CD4-positive, alpha-beta T cell treated with Interleukin-12 subunit alpha and Interleukin-12 subunit beta, for 1 hour (primary cell): ENCODE measurements at places on chromosomes 6 and 20.

DNA sequence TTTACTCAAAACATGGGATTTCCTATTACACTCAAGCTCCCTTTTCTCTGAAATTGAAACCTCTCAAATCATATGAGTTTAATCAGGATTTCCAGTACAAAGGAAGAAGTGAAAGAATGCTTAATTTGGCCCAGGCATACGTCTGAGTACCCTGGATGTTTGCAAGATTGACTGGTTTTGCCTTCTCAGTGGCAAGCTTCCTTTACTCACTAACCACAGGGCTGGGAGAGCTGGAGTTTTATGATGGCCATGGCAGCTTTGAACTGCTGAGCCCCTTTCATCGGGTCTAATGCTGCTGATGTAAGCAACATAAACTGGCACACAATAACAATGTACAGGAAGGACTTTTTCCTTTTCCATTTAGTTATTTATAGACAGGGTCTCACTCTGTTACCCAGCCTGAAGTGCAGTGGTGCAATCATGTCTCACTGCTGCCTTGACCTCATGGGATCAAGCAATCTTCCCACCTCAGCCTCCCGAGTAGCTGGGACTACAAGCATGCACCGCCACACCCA lies 194.8 kb downstream of the SLC35F1 start:
- DNase-seq: no peak

DNA sequence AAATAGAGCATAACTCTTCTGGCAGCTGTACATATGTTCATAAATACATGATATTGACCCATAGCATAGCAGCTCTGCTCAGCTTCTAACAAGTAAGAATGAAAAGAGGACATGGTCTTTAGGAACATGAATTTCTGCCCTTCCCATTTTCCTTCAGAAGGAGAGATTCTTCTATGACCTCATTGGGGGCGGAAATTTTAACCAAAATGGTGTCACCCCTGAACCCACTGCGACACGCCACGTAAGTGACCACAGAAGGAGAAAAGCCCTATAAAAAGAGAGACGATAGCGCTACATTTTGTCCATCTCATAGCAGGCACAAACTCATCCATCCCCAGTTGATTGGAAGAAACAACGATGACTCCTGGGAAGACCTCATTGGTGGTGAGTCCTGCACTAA lies at the start of gene IL17A:
IL17A (plus strand) TSS at position 301 of the 400 bp plus-strand sequence; CDS start at position 358, 57 bp downstream.
- no peak for DNase-seq

DNA sequence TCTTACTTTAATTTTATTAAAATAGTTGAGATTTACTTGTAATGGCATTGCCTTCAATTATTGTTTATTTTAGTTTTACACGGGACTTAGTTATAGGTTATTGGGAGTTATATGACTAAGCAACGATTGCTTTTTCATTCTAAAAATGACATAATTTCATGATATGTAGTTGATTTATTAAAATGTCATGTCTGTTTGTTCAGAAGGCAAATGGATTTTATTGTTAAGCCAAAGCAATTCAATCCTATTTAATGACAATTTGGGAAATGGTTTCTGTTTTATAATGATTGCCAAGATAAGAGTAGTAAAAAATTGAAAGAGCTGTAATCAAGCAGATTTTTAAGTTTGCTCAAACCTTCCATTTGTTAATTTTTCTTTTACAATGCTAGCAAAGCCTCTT lies 74.7 kb downstream of the PHACTR2 start:
- DNase-seq: no peak

- DNase-seq: no peak
These were observed 553.4 kb upstream of the CITED2 start for GRCh38 chr6:139927742-139928305.

DNA sequence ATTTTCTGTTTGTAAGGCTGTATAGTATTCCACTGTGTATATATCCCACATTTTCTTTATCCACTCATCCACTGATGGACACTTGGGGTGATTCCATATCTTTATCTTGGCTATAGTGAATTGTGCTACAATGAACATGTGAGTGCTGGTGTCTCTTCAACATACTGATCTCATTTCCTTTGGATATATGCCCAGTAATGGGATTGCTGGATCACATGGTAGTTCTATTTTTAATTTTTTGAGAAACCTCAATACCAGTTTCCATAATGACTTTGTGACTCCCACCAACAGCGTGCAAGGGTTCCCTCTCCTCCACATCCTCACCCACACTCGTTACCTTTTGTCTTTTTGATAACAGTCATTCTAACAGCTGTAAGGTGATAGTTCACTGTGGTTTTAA lies 166.0 kb downstream of the ARHGAP18 start:
- DNase-seq: no peak

DNA sequence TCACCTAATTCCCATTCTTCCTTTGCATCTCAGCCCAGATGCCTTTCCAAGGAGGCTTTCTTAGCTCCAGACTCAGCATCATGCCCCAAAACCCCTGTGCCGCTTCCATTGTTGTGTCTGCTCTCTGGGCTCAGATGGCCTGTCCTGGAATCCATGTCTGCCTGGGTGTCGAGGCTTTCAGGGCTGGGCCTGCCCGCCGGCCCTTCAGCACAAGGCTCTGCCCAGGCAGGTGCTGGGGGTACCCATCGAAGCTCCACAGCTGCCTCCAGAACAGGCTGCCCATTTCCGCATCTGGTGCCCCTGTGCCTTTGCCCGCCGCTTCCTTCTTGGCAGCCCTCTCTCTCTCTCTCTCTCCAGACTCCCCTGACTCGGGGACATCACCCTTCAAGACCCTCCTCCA lies 1.2 kb downstream of the CPXM1 start:
- no peak for DNase-seq

DNA sequence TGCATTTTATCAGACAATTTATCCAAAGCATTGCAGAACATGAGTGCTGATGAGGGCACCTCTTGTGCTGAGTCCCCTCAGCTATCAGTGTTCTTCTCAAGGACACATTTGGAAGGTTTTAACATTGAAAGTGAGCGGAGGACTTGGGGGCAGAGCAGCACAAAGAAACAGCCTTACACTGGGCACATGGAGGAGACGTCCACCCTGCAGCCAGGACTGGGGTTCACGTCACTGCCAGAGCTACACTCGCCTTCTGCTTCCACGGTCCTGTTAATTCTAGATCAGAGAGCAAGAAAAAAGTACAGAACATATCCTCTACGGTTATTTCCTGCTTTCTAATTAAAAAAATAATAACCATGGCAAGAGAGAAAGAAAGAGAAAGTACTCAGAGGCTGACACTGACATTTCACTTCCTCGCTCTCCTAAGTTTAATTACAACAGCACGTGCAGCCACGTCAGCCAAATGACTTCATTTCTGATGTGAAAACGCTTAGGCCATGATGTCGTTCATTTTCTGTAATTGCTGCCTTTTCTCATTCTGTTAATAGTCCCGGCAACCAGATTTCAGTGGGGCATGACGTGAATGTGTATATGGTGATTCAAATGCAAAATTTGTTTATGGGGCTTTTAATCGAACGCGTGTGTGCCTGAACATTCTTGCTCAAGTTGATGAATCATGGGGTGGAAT lies 5.1 kb downstream of the PRND start:
- peak; percentile 50 for DNase-seq

DNA sequence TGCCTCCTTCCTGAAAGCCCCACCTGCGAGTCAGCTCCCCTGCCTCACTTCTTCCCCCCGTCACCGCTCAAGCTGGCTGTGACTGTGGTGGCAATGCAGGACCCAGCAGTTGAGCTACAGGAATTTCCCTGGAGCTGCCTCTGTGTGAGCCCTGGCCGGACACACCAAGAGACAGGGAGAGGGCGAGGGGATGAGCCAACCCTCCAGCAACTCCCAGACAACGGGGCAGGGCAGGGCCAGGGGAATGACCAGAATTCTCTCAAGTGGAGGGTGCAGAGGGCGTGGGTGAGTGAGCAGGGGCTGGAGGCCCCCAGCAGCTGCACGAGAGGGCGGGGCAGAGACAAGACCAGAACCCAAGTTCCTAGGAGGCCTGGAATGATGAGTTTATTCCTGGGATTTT lies 4.9 kb upstream of the ARFGAP1 start:
- DNase-seq: no peak

DNA sequence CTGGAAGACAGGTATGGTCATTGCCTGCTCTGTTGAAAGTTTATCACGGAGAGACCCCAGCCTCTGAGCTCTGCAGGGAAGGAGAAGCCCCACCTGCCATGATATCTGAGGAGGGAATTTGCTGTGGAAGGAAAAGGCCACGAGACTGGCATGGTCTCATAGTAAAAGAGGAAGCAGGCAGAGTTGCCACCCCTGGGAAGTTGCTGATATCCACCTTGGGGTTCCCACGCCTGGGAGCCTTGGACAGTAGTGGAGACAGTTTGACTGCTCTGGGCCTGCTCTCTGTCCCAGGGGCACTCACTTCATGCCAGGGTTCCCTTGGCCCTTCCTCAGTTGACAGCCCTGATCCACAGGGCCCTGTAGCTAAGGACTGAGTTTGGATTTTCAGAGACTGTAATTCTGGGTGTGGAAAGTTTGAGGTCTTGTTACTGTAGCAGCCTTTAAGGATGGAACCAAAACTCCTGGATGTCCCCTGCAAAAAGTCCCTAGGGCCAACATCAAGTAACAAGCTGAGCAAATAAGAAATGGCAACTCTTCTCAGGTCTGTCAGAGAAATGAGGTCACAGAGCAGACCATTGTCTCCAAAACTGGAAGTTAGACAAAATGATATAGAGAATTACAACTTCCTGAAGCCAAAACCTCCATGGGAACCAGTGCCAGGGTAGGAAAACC lies 6.9 kb upstream of the SIRPB1 start:
- no peak for DNase-seq

DNA sequence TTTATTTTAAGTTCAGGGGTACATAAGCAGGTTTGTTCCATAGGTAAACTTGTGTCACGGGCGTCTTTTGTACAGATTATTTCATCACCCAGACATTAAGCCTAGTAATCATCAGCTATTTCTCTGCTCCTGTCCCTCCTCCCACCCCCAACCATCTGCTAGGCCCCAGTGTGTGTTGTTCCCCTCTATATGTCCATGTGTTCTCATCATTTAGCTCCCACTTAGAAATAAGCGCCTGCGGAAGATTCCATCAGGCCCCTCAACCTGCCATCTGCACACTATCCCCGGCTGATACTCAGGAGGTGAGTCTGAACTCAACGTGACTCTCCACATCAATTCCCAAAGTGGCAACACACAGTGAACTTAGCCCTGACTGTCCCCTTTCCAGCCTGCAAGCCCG lies 228.0 kb upstream of the SYNDIG1 start:
- DNase-seq: no peak

GRCh38 chr6:106959985-106960384 lies 14.5 kb downstream of the CD24 start:
- no peak for DNase-seq

GRCh38 chr6:158164579-158165170 lies 3.4 kb downstream of the SERAC1 start:
- DNase-seq: no peak

DNA sequence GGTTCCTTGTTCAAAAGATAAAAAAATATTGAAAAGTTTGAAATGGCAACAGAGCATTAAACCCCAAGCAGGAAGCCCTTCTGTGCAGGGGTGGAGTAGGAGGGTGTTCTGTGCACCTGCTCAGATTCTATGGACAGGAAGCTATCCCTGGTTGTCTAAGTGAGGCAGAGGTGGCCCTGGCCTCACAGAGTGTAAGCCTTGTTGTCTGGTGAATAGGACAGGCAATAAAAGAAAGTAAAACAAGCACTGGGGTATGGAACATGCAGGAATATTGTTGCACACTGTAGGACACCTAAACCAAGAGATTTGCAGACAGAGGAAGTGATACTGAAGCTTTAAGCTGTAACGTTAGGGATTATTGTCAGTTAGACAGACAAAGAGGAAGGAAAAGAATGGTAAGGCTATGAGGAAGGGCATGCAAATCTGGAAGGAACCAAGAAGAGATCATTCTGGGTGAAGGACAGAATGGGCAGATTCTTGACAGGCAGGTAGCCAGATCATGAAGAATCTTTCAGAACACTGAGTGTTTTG lies 66.8 kb downstream of the TBC1D7 start:
- no peak for DNase-seq

- no peak for DNase-seq
These were observed 147.2 kb upstream of the PTPN1 start for GRCh38 chr20:50363027-50363426.

DNA sequence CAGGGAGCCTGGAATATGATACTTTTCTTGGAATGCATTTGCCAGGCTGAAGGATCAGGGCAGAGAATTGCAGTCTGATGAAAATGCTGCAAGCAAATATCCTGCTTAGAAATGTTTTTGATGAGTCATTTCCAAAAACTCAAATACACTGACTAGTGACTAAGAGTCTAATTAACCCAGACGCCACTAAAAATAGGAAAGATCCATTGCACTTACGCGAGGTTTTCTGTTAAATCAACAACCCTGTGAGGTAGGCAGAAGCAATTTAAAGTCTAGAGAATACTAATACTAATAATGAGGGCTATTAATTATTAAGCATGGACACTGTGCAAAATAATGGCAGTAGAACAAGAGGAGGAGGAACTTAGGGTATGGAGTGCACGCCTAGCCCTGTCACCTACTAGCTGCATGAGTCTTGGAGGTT lies 130.1 kb upstream of the DOK5 start:
- no peak for DNase-seq

GRCh38 chr20:2872459-2873009 lies 747 bp upstream of the PTPRA start:
- DNase-seq: peak; percentile 77

GRCh38 chr6:54920628-54921027 lies 74.1 kb downstream of the FAM83B start:
- DNase-seq: no peak

- DNase-seq: no peak
These were observed 57.1 kb downstream of the TNFRSF21 start for GRCh38 chr6:47252633-47253032.

DNA sequence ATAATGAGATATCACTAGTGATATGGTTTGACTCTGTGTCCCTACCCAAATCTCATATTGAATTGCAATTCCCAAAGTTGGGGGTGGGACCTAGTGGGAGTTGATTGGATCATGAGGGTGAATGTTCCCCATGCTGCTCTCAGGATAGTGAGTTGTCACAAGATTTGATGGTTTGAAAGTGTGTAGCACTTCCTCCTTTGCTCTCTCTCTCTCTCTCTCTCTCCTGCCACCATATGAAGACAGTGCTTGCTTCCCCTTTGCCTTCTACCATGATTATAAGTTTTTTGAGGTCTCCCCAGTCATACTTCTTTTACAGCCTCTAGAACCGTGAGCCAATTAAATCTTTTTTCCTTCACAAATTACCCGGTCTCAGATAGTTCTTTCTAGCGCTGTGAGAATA lies 1002.0 kb upstream of the ADGRB3 start:
- no peak for DNase-seq

DNA sequence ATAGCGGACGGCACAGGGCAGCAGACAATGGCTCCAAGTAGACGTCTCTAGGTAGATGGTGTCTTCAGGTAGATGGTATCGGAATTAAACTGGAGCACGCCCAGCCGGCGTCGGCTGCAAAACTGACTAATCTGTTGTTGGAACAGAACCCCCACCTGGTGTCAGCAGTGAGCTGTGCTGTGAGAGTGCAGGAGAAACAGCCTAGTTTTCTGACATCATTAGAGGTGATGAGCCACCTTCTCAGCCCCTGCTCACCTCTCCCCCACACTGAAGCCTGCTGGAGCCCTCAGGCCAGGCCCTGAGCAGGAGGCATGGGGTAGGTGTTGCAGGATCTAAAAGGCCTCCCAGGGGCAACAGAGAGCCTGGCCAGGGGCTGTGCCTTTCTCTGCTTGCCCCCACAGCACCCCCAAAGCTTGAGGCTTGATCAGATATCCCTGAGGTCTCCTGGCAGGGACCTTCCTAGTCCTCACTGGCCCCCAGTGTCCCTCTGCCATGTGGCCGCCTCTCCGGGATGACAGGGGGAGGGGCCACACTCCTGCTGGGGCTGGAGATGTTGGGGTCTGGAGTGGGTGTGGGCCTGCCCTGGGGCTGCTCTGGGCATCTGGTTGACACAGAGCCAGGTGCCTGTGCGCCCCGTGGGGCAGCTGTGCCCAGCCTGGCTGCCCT lies 6.9 kb upstream of the HELZ2 start:
- DNase-seq: peak; percentile 82

- peak; percentile 47 for DNase-seq
These were observed 24.7 kb downstream of the TTLL9 start for GRCh38 chr20:31894980-31895675.
